ENCODE measurements at places on chromosomes 16 and 17.
A peak's percentile ranks its signal among the peaks of the same experiment; 100 is the strongest.

- no peak for DNase-seq
Measured at GRCh38 chr16:73764321-73764720, 532.3 kb upstream of the PSMD7 start.

- no peak for DNase-seq
Measured at GRCh38 chr16:89646906-89647305, 10.6 kb downstream of the CHMP1A start.

DNA sequence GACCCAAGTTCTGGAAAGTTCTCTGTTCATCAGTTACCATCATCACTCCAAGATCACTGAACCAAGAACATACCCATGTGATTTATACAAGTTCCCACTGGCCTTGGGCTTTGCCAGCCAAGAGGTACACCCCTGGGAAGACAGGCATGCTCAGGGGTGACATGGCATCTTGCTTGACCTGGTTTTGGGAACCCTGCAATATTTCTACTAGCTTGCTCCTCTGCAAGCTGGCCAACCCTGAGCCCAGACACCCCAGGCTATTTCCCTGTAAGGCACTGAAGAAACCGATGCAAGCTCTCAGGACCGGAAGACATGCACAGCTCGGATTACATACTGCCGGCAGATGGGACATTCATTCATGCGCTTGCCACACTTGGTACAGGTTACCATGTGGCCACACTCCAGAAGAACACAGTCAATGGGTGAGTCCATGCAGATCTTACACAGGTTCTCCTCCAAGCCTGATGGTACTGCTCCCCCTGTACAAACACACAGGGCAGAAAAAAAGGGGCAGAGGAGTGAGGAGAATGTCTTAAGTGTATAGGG, 31.4 kb downstream of the LIG3 start:
- DNase-seq = no peak

DNA sequence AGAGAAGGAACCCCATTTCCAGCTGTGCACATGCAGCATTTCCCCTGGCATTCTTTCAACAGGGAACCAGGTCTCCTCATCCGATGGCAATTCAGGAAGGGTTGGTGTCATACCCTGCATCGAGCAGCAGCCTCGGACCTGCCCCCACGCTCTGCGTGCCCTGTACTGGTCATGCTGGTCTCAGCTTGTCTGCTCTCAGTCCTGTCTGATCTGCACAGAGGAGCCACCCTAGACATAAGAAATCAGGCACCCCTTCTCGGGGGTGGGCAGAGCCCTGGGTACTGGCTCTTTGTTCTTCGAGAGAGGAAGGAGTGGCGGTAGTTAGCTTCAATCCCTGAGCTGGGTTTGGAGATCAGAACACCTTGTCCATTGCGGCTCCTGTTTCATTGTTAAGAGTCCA, 162.0 kb upstream of the RPH3AL start:
- no peak for DNase-seq

- no peak for DNase-seq
Measured at GRCh38 chr16:70604407-70605282, 41.7 kb upstream of the IL34 start.

GRCh38 chr17:40190197-40191021, 13.1 kb downstream of the RAPGEFL1 start:
- DNase-seq = peak; percentile 38

DNA sequence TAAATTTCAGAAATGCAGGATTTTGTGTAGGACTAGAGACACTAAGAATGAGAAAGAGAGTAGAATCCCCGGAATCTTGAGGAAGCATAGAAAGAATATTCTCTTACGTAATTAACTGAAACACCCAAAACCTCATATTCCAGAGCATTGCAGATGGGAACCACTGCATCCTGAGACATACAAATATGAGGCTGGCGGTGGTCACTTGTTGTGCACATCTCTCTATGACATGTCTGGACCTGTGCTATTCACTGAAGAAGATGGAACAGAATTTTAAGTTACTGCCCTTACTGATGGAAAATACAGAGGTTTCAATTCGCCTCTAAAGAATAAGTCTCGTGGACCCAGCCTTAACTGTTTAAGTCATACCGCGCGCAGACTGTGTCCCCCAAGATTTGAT, 806 bp downstream of the RAD51C start:
- DNase-seq = peak; percentile 11

DNA sequence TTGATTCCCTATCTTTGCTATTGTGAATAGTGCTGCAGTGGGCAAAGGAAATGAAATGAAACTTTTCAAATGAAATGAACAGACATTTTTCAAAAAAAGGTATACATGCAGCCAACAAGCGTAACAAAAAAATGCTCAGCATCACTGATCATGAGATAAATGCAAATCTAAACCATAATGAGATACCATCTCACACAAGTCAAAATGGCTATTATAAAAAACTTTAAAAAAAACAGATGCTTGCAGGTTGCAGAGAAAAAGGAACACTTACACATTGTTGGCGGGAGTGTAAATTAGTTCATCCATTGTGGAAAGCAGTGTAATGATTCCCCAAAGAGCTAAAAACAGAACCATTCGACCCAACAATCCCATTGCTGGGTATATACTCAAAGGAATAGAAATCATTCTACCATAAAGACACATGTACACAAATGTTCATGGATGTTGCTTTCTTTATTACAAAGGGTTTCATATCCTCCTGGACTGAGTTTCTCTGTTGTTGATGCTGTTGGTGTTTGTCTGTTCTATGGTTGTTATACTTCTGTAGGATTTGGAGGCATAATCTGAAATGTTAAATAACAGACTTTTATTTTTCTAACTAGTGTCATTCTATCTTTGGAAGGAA, 99.3 kb upstream of the SOX9 start:
- no peak for DNase-seq
